H1 (cell line): ENCODE measurements at places on chromosomes 12 and 14. TPM values are rescaled to one million over a fixed set of nuclear protein-coding genes. Genes with fewer than 3 reads are reported as not detected.

GMFB gene
- 75.9 and 77.3 TPM in 2 replicates for total RNA-seq

- no peak for DNase-seq
Measured at GRCh38 chr12:117067638-117068037, 31.6 kb downstream of the TESC start.

- DNase-seq: no peak
Measured at GRCh38 chr12:67674417-67674816, 25.9 kb downstream of the DYRK2 start.

- DNase-seq: no peak
Measured at GRCh38 chr12:108565976-108566375, 3.6 kb downstream of the ISCU start.

TMCC3 gene
- total RNA-seq: 3.2 and 4.1 TPM in 2 replicates

DNA sequence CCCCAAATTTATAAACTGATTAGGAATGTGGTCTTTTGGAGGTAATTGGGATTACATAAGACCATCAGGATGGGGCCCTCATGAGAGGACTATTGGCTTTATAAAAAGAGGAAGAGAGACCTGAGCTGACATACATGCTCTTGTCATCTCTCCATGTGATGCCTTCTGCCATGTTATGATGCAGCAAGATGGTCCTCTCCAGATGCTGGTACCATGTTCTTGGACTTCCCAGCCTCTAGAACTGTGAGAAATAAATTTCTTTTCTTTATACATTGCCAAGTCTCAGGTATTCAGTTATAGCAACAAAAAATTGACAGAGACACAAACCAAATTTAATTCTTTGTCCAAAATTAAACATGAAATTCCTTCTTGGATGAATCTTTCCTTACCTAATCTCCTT, 92.9 kb downstream of the EFCAB11 start:
- no peak for DNase-seq

GRCh38 chr12:83185241-83185640, 498.5 kb downstream of the TMTC2 start:
- no peak for DNase-seq

DNA sequence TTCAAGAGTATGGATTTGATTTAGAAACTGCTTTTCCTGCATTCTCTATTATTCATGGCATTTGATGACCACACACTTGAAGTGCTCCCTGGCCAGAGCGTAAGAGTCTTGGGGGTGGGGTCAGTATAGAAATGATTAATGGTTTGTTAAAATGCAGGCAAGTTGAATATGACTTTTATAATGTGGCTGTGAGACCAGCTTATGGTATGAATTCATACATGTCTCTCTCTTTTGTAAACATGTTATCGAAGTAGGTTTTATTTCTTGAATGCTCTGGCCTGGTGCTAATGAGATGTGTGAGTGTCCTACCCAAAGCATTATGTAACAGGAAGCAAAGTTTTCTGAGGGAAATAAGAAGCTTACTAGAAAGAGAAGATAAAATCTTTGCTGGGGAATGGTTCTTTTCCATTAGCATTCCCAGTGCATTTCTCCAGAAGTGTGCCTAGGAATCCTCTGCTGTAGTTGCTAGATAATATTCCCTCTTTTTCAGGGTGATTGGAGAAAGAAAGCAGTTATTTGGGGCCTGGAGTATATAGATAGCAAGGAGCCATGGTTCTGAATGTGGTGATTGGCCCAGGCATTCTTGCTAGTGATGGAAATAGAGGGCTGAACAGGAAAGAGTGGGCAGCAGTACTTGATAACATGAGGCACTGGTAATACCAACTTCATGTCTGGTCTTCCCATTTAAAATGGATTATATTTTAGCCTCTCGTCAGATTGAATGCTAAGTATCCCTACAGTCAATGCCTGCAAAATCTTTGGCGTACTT, 289.7 kb downstream of the RAD51B start:
- DNase-seq: no peak

DNA sequence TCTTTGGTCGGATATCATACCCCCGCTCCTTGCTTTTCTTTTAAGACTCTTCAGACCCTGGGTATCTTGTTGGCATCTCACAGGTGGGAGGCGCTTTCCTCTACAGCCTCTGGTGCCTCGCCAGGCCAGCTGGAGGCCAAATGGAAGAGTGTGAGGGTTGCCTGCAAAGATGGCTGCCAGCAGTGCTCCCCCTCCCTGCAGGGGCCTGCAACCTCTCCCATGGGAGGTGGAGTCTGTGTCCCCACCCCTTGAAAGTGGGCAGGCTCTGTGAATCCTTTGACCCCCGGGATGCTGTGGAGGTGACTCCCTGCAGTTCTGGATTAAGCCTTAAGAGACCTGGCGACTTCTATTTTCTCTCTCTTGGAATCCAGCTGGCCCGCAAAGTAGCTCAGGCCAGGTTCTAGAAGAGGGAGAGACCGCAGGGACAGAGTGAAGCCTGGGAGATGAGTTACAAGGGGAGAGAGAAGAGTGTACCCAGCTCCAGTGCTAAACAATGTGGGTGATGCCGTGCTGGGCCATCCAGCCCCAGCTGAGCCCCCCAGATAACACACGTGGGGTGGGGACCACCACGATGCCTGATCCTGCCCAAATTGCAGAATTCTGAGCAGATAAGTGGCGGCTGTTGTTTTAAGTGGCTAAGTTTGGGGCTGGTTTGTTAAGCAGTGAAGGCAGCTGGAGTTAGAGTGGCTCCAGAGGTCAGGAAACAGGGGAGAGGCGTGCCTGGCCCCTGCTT, 37.9 kb upstream of the NCOR2 start:
- DNase-seq: no peak

NTF3 gene
- total RNA-seq: 1.2 and 2.3 TPM in 2 replicates

DNA sequence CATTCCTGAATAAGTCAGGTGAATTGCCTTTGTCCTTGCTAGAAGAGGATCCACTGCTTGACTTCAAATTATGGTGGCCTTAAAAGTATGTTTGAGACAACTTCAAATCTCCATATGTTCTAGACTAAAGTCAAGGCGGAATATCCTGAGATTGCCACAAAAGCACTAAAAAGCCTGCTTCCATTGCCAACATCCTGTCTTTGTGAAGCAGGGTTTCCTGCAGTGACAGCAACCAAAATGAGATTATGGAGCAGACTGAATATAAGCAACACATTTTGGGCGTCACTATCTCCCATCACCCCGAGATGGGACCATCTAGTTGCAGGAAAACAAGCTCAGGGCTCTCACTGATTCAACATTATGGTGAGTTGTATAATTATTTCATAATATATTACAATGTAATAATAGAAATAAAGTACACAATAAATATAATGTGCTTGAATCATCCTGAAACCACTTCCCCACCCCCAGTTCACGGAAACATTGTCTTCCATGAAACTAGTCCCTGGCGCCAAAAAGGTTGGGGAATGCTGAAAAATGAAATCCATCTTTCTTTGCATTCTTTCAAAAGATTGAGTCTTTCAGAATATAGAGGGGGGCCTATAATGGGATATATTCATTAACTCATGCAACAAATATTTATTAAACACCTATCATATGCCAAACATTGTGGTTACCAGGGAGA, 143.7 kb downstream of the GPHN start:
- DNase-seq: no peak

DICER1 gene
- 60.2 and 61.8 TPM in 2 replicates for total RNA-seq

DNA sequence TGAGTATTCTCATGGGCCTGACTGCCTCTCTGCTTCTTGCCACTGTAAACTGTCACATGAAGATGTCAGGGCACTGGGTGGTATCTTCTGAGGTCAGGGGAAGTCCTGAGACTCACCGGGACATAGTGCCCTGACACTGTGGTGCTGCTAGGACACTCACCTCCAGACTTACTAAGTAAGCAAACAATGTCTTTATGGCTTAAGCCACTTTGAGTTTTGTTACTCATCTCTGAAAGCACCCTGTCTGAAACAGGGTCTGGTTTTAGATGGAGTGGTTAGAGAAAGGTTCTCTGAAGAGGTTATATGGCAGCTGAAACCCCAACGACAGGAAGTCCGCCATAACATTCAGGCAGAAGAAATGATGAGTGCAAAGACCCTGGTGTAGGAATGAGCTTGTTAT, 22.7 kb downstream of the GPR19 start:
- DNase-seq: no peak

BIN2 gene
- not detected in 2 replicates for total RNA-seq

DNA sequence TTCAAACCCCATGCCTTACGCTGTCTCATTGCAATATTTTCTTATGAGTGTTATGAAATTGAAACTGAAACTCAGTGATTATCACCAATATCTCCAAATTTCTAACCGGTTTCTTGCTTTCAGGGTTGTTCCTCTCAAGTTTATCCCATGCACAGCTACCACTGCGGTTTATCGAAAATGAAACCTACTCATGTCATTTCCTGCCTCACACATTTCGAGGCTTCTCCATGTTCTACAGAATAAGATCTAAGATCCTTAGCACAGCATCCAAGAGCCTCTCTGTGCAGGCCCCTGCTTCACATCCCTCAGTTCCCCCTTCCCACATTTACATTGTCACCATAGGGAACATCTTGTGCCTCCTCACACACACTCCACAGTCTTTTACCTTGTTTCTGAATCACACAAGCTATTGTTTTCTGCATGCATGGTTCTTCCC, 45.5 kb upstream of the FAR2 start:
- no peak for DNase-seq

GRCh38 chr12:93032758-93033157, 103.7 kb upstream of the EEA1 start:
- DNase-seq: no peak

DLK1 gene
- total RNA-seq: 0.42 and 1.3 TPM in 2 replicates

GRCh38 chr12:10218021-10218420, 5.3 kb downstream of the GABARAPL1 start:
- DNase-seq: no peak

PSME2 gene
- total RNA-seq: 111 and 118 TPM in 2 replicates

DNA sequence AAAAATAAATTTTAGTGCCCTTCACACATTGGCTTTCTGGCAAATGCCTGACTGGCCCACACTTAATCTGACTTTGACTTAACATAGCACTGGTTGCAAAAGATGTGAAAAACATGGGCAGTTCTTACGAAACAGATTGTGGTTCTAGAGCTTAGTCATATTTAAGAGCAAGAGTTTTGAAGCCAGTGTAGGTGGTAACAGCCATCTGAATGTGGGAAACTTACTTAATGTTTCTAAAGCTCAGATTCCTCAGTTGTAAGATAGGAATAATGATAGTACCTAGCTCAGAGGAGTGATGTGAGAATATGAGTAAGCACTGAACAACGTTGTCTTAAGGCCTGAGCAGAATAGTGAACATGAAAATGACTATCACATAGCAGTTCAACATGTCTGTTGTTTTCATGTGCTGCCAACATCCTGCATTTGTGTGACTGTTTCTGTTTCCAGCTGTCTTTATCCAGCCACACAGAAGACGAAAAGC, 262.7 kb downstream of the SYT1 start:
- no peak for DNase-seq

PTPRB gene
- 0.58 and 1.1 TPM in 2 replicates for total RNA-seq

- DNase-seq: no peak
Measured at GRCh38 chr14:55128386-55129085, 516 bp upstream of the LGALS3 start.

ITFG2 gene
- 22.9 and 23.0 TPM in 2 replicates for total RNA-seq

PLEKHG7 gene
- total RNA-seq: not detected in 2 replicates

DNA sequence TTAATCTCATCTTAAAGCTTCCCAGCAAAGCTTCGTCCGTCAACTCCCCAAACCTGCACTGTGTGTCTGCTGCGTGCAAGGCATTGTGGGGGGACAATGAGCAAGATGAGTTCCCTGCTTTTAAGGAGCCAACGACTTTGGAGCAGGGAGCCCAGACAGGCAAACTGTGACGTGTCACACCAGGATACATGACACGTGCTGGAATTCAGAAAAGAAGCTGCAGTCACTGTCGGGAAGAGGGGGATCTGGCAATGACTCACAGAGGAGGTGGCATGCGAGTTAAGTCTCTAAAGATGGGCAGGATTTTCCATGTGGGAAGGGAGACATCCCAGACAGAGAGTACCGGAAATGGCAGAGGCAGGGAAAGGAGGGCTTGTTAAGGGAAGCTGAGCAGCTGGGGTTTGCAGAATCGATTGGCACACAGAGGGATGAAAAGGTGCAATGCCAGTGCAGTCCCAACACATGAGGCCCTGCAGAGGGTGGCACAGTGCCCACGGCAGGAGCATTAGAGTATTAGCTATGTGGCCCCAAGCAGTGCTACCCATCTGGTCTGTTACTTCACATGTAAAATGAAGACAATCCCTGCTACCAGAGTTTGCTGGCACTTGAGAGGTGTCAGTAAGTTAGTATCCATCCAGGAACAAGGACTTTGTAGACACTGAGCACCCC, 52.9 kb downstream of the SETD3 start:
- no peak for DNase-seq

GRCh38 chr12:93777254-93777653, 100.1 kb downstream of the CRADD start:
- no peak for DNase-seq

DNA sequence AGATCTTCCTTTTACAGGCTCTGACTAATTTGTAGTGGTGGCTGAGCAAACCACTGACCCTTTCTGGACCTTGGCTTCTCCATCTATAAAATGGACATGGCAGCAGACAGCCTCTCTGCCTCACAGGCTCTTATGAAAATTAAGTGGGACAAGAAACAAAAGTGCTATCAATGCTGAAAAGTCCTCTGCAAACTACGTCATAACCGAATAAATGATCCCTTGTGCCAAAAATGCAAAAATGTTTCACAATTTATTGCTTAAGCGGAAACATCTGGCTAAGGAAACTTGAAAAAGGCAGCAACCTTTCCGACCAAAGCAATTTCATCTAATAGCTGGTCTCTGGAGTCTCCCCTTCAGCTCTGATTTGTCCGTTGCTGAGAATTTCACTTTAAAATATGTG, 108.5 kb upstream of the PLXNC1 start:
- no peak for DNase-seq

GRCh38 chr14:24399999-24400718, 1.4 kb downstream of the NYNRIN start:
- no peak for DNase-seq
